ENCODE measurements at places on chromosomes 5 and 9. TPM values are rescaled to one million over a fixed set of nuclear protein-coding genes. Genes with fewer than 3 reads are reported as not detected.

Gene PCDHGA7
- polyA plus RNA-seq = not detected

Gene IFNA5
- polyA plus RNA-seq = not detected

Gene EQTN
- not detected for polyA plus RNA-seq

Gene NRARP
- polyA plus RNA-seq = not detected

Gene FAM169A
- polyA plus RNA-seq = 2.5 TPM
